ENCODE measurements at places on chromosomes 12 and 14.
A peak's percentile ranks its signal among the peaks of the same experiment; 100 is the strongest.

- no peak for DNase-seq
Observed at GRCh38 chr12:40099423-40099853, 6.4 kb downstream of the SLC2A13 start.

DNA sequence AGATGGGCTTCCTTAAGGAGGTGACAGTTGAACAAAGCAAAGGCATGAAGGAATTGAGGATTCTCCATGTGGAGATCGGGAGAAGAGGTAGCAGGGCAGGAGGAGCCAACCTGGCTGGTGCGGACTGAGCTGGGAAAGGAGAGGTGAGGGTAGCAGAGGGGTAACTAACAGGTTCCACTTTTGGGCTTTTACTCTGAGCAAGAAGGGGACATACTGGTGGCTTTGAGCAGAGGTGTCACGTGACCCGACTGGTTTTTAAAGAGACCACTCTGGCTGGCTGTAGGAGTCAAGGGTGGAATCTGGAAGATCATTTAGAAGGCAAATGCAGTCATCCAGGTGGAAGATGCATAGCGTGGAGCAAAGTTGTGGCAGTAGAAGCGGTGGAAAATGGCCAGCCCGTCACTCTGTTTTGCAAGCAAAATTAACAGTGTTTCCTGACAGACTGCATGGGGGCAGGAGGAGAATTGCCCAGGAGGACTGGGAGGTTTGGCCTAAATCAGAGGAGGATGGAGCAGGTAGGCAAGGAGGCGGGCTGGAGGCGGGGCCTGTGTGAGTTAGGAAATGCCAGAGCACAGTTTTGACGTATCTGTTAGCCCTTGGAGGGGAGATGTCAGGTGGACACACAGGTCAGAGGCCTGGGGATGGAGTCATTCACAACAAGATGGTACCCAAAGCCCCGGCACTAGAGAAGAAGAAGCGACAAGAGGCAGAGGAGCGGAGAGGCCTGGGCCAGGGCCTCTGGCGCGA is 156.3 kb upstream of the FKBP4 start:
- DNase-seq = no peak

- no peak for DNase-seq
Observed at GRCh38 chr14:50103558-50103957, 12.8 kb downstream of the VCPKMT start.

GRCh38 chr12:129862561-129863175 is 41.2 kb downstream of the TMEM132D start:
- DNase-seq = no peak

DNA sequence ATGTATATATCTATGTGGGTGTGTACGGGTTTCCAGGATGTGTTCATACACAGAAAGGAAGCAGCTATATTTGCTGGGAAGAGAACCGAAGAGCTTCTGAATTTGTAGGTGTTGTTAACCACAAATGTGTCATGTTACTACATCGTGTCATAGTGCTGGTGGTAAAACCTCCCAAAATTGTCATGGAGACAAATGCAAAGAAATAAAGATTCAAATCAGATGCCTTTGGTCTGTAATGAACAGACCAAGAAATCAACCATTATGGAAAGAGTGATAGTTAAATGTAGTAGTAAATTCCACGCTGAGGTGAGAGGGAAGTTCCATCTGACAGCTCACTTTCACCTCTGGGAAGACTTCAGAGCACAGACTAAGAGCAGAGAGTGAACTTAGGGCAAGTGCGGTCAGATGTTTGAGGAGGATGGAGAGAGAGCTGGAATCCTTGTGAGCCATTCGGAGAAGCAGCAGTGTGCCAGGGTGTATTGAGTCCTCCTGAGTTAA is 487.5 kb downstream of the TMEM121 start:
- DNase-seq = no peak

- peak; percentile 62 for DNase-seq
Observed at GRCh38 chr14:63362389-63362819, 43.7 kb upstream of the GPHB5 start.

GRCh38 chr14:31380106-31380505 is 40.2 kb downstream of the HEATR5A start:
- DNase-seq = no peak

GRCh38 chr14:98175436-98175835 is 1096.6 kb downstream of the BCL11B start:
- DNase-seq = no peak

- no peak for DNase-seq
Observed at GRCh38 chr14:104390941-104391901, 188.3 kb upstream of the C14orf180 start.

DNA sequence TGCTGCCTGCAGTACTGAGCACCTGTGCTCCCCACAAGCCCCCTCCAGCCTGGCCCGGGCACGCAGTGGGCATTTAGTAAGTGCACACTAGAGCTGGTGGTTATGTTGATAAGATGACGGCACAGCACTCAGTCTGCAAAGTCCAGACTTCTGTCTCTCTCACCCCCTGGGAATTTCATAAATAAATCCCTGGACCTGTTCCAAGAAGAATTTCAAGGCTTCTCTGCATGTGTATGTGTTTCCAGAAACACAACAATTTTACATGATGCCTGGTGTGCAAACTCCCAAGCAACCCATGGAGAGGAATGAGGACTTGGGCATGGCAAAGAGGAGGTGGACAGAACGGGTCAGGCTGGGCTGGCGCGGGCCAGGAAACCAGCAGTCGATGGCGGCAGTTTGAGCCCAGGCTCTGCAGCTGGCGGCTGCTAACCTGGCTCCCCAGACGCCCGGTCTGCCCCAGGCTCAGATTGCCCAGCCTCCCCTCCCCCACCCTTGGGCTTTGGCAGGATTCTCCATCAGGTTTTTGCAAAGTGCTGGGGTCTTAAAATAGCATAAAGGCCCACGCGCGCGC is 10.4 kb upstream of the ACVR1B start:
- no peak for DNase-seq

DNA sequence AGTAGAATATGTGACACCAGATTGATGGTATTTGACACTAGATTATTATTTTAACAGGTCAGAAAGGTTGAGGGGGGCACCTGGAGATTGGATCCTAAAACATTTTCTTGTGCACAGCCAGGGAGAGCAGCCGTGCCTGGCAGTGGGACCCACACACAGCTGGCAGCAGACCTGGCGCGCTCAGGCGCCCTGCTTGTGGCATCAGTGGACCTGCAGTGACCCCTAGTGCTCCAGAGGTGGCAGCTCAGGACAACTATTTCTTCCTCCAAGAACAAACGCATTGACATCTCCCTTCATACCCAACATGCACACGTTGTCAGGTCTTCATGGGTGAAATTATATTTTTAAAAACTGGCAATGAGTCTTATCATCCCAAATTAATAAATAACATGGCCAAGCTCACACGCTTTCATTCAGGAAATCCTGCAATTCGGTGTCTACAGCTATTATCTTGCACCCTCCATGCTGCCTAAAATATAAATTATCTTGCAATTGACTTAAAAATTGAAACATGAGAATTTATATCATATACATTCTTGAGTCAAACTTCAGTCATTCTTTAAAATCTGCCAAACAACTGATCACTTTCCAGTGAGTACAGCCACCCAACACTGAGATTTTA is 7.7 kb upstream of the TMEM132D start:
- DNase-seq = peak; percentile 43

DNA sequence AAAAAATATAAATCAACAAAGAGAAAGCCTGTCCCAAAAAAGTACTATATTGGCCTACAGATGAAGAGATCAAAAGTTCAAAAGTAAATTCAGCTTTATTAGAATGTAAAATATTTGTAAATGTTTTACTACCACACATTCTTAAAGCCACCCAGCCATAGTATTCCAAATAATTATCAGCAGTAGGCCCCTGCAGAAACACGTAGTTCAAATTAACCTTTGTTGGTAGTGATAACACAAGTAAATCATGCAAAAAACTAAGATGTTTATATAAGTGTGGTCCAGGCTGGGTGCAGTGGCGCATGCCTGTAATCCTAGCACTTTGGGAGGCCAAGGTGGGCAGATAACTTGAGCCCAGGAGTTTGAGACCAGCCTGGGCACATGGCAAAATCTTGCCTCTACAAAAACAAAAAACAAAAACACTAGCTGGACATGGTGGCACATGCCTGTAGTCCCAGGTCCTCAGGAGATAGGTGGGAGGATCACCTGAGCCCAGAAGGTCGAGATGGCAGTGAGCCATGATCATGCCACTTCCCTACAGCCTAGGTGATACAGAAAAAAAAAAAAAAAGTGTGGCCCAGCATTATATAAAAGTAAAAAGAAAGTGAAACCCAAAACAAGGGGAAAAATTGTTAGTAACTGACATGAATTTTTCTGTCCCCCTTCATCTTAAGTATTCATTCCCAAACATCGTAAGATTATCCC is 17.9 kb downstream of the SPTLC2 start:
- DNase-seq = no peak

- no peak for DNase-seq
Observed at GRCh38 chr12:110821917-110822316, 24.9 kb upstream of the CCDC63 start.

DNA sequence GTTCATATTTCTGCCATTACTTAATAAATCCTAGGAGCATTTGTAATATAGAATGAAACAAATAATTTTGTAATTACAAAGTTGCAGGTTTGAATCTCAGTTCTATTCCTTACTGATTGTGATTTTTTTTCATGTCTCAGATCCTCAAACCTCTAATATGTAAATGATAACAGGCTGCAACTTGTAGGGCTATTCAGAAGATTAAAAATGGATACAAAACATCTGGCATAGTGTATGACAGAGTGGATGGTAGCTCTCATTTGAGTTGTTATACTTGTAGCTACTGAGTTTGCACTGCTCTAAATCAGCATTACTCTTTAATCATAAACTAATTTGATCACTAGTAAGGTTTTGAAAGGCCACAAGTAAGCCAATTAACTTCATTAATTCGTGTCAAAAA is 406.3 kb upstream of the MGAT4C start:
- DNase-seq = no peak

- no peak for DNase-seq
Observed at GRCh38 chr14:104442107-104442551, 137.4 kb upstream of the C14orf180 start.

- no peak for DNase-seq
Observed at GRCh38 chr12:86186449-86186848, 69.7 kb downstream of the MGAT4C start.

DNA sequence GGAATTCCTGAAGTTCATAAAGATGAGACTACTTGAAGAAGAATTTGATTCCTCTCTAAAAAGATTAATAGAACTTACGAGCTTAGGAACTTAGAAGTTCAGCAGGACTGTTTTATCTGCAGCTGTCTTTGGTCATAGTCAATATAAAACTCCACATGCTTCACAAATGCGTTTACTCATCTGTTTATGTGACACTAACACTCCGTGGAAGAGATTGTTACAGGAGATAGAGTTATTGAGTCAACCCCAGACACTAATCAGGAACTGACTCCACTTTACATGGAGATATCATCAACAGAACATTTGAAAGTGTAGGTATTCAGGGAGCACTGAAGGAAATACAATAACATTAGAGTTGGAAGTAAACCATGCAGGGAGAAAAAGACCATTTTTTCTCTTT is 92.8 kb downstream of the LRFN5 start:
- DNase-seq = no peak

- no peak for DNase-seq
Observed at GRCh38 chr12:93880853-93881522, 203.8 kb downstream of the CRADD start.

DNA sequence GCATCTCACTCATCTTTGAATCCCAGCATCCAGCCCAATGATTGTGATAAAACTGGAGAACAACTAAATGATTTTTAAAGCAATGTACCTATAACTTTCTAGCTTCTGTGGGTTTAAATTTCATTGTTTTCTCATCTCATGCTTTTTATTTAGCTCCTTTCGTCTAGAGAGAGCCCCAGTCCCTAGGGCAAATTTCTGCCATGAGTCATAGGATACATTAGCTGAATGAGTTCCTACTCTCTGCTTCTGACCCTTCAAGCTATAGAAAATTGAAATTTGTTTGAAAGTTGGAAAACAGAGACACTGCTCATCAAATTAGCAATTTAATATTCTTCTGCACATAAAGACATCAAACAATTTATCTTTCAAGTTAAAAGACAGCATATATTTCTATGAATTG is 113.9 kb downstream of the KIF21A start:
- no peak for DNase-seq

- DNase-seq = no peak
Observed at GRCh38 chr14:39050389-39050788, 52.6 kb downstream of the SEC23A start.

- DNase-seq = no peak
Observed at GRCh38 chr14:102125546-102125945, 14.2 kb upstream of the WDR20 start.

DNA sequence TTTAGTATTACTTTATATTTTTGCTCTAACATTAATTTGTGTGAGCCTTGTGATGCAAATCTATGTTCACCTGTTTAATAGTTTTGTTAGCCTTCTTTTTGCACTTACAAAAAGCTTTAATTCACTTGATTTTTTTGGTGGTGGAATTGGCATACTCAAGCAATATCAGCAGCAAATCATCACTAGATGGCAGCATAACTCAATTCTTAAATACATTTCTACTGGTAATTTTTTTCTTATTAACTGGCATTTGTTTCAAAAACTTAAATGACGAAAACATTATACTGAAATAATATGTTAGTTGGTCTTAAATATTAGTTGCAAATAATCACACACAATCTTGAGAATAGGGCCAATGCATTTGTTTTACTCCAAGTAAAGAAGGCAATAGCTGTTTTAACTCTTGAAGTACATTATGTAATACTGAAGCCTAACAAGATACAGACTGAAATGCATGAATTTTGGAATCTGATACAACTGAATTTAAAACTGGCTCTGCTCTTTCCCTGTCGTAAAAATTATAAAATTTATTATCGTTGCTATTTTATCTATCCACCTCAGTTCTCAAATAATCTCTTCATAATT is 151.5 kb downstream of the ATXN7L3B start:
- peak; percentile 4 for DNase-seq

DNA sequence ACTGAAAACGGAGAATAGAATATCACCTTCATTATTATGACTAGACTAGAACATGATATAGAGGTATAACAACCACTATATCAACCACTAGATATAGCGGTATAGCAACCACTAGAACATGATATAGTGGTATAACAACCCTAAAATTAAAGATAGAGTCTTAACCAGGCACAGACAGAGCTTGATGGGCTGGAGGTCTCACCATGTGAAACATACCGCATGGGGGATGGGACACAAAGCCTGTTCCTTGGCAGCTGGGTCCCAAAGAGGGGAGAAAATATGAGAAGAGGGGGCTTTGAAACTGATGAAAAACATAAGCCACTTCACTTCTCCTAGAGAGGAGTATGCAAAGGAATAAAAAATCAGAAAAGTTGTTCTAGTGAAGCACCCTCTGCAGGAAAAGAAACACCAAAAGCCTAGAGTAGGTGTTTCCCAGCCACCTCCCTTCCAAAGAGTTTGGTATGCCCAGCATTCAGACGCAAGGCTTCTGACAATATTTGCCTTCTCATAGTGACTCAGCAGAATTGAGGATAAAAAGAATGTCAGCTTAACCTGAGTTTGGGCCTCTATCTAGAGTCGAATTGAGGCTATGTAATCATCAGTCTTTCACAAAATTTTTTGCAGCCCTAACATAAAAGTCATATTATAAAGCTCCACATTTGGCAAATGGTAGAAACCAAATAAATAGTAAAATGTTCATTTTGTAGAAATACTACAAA is 316.4 kb downstream of the NOVA1 start:
- DNase-seq = no peak

- DNase-seq = no peak
Observed at GRCh38 chr12:104752016-104752415, 206.1 kb downstream of the SLC41A2 start.

Data from neuronal stem cell (in vitro differentiated cells).